ENCODE measurements at places on chromosomes 6 and 20.

DNA sequence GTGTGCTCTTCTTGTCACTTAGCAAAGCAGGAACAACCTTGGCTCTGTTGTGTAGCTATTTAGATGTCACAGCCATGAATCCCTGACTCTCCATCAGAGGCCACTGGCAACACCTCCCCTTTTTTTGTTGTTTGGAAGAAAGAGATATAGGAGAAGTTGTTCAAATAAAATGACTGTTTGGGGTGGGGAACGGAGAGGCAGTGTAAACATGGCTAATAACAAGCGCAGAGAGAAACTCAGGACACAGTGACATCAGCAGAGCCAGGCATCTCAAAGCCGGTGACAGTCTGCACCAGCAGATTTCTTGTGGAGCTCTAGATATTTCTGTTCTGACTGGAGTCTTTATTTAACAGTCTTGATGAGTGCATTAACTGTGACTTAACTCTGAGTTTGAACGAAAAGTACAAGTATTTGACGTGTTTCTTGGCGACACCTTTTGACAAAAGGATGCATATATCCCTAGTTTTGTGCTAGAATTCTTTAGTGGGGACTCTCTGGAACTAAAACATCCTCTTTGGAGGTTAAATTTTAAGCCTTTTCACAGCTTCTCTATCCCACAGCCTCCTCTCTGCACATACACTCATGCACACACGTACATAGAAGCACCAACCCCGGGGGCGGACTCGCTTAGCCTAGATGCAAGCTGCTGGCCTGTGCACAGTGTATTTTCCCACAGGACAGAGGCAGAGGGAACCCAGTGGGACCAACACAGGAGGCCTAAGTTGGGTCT, 53.8 kb downstream of the ADAT2 start:
- no peak for DNase-seq

- peak; percentile 64 for DNase-seq
Measured at GRCh38 chr6:25027221-25027916, 91.6 kb upstream of the RIPOR2 start.

GRCh38 chr6:22308939-22309338, 12.1 kb upstream of the PRL start:
- no peak for DNase-seq

DNA sequence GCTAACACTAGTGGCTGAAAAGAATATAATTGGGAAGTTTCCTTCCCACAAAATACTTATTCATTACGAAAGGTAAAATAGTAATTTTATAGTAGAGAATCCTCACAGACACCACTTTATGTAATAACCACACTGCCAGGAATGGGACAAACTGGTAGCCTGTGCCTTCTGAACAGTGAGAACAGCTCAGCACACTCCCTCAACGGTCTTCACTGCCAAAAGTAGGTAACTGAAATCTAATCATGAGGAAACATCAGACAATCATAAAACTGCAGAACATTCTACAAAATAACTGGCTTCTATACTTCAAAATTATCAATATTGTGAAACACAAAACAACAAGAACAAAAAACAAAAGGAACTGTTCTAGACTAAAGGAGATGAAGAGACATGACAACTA, 44.1 kb downstream of the NUP153 start:
- no peak for DNase-seq

DNA sequence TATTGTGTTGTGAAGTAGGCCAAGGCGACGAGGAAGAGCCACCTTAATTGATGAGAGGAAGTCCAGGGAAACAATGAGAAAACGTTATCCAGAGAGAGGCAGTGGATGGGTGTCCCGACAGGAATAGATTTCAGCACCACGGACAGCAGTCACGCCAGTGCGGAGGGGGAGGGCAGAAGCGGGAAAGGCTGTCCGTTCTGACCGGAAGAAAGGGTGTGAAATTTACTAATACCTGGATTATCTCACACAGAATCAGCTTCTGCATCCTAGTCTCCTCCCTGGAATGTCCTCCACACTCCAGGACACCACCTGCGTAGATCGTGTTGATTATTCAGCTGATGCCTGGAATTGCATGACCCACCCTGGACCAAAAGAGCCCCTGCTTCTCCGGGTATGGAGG, 7.4 kb upstream of the BPIFA3 start:
- DNase-seq = no peak

GRCh38 chr20:40941133-40941610, 87.5 kb upstream of the TOP1 start:
- DNase-seq = no peak

DNA sequence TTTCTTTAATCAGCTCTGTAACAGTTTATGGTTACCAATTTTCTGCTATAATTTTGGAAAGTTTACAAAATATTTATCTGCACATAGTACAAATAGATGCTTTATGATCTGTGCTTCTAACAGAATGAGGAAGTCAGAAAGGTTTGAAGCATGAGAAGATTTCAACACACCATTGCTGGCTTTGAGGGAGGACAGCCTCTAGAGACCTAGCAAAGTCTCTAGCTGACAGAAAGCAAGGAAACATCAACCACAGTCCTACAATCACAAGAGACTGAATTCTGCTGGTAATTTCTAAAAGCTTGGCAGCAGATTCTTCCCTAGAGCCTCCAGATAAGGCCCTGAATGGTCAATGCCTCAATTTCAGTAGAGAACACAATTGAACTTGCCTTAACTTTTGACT, 750.8 kb upstream of the SLC35B3 start:
- DNase-seq = no peak

DNA sequence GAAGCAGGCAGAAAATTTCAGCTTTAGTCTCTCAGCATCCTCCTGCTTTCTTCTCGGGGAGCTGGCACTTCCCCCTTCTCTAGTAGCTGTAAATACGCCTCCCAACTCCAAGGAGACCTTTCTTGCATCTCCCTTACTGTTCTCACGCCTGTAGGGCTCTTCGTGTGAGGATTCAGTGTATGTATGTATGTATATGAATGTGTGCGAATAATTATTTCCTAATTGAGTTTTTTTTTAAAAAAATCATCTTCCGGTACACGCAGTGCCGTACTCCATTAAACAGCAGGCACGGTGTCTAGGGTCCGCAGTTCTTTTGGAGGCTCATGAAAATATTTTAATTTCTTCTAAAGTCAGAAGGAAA, 85.4 kb downstream of the HFE start:
- no peak for DNase-seq
